Activated naive CD4-positive, alpha-beta T cell treated with Interleukin-2 at 50 U/mL for 16 hours (primary cell): ENCODE measurements at places on chromosomes 5 and 9.

DNA sequence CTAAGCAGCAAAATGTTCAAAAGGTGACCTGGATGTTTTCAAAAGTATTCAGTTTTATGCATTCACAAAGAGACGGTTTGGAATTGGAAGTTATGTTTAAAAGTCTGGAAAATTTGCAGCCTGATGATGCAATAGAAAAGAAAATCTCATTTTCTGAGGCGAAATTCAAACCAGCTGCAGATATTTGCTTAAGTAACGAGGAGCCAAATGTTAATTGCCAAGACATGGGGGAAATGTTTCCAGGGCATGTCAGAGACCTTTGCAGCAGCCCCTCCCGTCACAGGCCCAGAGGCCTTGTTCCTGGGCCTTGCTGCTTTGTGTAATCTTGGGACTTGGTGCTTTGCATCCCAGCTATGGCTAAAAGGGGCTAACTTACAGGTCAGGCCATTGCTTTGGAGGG is 228.2 kb downstream of the MAN2A1 start:
- no peak for DNase-seq

GRCh38 chr5:149940941-149941644 is 3.5 kb downstream of the PDE6A start:
- no peak for DNase-seq

DNA sequence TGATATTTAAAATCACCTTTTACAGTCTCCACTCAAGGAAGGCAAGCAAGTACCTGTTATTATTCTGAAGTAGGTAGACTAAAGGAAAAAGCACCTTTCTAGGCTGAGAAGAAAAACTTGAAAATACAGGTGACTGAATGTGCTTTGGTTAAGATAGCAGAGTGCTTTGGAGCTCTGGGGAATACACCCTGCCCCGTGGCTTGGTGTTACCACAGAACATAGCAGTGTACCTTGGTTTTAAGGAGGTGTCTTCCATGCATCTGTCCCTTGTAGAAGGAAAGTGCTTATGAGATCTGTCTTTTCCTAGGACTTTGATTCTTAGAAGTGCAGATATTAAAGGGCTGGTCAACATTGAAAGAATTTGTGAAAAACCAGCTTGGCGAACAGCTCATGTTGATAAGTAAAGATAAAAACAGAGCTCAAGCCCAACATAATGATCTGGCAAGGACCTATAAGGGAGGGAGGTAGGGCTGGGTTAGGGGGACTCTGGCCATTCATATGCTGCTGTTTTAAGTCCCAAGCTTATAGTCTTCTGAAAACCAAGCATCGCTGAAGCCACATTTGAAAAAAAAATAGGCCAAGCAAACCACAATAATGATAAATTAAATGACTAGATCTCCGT is 66.8 kb downstream of the ZNF608 start:
- DNase-seq, result no peak

DNA sequence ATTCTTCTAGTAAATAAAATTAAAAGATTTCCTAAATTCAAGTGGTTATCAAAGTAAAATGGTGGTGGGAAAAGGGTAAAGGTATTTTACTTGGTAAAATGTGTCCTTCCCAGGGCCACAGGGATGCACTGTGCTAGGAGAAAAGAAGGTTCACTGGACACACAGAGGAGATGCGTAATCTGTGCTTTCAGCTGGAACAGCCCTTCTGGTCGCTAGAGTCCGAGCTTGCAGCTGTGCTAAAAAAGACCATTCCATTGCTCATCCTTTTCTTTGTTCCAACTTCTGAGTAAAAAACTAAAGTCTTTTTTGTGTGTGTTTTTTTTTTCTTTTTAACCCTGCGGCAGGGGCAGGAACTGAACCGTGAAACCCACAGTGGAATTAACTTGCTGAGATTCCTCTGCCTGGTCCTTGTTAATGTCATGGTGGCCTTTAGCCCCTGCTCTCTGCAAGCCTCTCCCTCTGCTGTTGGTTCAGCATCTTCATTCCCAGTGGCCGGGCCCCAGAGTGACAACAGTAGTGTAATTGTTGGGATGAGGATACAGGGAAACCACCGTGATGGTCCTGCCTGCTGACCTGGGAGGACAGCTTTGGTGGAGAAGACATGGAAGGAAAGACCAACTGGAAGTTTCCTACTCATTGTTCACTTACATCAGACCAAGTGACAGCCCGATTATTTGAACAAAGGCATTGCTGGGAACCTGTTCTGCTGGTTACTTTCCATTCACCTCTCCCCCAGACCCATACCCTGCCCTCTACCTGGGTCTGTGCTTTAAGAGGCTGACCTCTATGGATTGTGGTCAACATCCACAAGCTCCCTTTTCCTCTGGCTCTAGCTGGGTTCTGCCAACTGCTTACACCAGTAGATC is 31.9 kb upstream of the FSTL4 start:
- DNase-seq, result no peak

DNA sequence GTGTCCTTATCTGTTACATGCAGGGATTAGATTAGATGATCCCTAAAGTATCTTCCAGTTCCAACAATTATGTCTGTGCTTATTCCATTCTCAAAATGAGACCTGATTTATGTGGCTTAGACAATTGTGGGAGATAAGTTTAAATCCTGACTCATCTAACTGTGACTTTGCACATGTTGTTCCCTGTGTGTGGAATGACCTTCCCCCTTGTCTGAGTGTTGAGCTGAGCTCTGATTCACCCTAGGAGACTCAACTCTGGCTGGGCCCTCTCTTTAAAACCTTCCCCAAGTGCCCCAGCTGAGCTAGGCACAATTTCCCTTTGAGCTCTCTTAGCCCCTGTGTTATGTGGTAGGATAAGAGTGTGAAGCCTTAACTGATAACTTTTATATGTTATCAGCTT is 118.9 kb upstream of the ELL2 start:
- DNase-seq, result no peak

- no peak for DNase-seq
Observed at GRCh38 chr5:155052532-155052931, 39.0 kb downstream of the KIF4B start.

DNA sequence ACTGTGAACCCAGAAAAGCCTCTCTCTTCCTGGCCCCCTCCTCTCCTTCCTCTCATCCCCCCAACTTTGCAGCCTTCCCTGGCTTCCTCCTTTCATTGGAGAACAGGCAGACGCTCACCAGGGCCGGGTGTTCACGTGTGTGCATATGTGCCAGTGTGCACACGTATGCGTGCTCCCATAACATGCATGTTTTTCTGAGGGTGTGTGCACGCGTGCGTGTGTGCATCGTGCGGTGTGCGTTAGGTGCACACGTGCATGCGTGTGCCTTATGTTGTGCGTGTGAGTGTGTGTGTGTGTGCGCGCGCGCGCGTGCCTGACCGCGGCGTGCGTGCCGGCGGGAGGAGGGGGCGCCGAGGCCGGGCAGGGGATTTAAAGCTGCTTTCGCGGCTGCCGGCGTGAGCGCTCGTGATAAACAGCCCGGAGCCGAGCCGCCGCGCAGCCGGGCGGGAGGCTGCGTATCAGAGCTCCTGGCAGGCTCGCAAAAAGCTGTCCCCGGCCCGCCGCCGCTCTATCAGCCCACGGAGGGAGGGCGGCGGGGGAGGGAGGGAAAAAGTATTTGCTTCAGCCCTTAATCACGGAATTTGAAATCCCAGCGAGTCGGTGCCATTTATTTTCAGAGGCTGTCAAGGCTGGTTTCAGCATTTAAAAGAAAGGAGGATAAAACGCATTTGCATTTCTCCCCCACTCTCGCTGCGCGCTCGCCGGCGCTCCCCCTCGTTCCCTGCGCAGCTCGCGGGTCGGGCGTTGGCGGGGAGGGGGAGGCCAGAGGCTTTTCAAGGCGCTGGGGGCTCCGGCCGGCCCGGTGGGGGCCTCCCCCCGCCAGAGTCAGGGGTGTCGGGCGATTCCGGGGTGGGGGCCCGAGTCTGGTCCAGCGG is 183.9 kb downstream of the C9orf50 start:
- peak; percentile 38 for DNase-seq
